ENCODE measurements at places on chromosomes 3 and 15.

GRCh38 chr3:48507256-48508061, 3.5 kb upstream of the SHISA5 start:
- peak; percentile 36 for DNase-seq

- DNase-seq, result no peak
Measured at GRCh38 chr15:63160638-63161037, 3.4 kb upstream of the RPS27L start.

DNA sequence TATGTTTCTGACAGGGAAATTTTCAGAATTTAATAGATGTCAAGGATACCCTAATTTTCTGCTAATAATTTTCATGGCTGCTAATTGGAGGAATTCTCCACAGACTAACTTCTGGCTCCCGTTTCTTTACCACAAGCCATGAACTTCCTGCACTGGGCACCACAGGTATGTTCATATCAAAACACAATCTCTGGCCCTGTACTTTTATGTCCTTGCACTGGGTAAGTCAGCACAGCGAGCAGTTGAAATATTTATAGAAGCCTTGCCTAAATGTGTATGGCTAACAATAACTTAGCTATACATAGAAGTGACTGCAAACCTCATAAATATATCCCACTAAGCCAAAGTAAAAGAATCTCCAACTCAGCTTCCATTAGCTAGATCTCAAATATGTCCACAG, 246.9 kb downstream of the ZIC1 start:
- DNase-seq, result no peak

- DNase-seq, result no peak
Measured at GRCh38 chr3:160069986-160070385, 81.4 kb downstream of the IL12A start.

GRCh38 chr3:188868803-188869202, 303.0 kb upstream of the TPRG1 start:
- no peak for DNase-seq

DNA sequence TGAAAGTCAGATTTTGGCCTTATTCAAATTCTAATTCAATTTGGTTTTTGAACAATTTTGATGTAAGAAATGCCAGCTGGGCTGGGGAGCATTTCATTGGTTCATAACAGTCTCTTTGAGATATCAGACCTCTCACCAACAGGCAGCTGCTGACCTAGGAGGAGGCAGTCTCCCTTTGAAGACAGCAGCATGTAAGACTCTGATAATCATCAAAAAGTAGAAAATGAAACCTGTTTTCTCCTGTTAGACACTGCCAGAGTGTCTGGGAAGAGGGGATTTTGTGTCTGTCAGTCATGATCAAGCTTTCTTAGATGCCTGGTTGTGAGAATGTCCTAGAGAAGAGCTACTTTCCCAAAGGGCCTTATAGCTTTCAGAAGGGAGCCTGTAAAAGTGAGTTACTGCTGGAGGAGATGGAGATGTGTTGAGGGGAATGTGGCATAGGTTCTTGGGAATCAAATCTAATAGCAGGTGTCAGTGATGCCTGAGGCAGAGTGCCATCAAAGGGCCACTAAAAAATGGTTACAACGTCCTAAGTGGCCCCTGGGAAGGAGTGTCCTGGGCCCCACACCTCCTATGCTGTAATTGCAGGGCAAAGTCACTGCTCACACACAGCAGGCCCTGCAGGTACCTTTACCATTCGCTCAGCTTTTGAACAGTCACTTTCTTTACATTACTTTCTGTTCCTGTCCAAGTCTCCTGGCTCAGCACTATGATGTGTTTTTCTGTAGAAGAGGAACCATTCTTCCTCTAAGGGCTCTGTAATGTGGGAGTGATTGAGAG, 43.1 kb downstream of the FSTL1 start:
- no peak for DNase-seq

DNA sequence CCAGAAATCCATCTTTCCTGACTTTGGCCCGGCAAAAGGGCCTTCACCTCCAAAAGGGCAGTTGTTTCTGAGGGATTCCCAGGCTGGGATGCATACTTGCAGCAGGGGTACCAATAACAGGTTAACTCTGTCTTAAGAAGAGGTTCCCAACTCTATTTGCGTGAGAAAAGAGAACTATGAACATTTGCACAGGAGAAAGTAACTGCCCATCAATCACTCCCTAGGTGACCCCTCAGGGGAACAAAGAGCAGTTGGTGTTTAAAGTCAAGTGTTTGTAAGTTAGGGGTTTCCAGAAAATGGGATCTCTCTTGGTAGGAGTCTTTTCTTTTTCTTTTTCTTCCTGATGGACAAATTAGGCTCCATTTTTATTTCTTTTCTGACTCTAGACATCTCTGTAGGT, 97.3 kb downstream of the EPHB1 start:
- no peak for DNase-seq

- DNase-seq, result no peak
Measured at GRCh38 chr3:157530637-157531300, 27.6 kb upstream of the VEPH1 start.

- DNase-seq, result no peak
Measured at GRCh38 chr3:190646996-190647395, 133.1 kb downstream of the IL1RAP start.

DNA sequence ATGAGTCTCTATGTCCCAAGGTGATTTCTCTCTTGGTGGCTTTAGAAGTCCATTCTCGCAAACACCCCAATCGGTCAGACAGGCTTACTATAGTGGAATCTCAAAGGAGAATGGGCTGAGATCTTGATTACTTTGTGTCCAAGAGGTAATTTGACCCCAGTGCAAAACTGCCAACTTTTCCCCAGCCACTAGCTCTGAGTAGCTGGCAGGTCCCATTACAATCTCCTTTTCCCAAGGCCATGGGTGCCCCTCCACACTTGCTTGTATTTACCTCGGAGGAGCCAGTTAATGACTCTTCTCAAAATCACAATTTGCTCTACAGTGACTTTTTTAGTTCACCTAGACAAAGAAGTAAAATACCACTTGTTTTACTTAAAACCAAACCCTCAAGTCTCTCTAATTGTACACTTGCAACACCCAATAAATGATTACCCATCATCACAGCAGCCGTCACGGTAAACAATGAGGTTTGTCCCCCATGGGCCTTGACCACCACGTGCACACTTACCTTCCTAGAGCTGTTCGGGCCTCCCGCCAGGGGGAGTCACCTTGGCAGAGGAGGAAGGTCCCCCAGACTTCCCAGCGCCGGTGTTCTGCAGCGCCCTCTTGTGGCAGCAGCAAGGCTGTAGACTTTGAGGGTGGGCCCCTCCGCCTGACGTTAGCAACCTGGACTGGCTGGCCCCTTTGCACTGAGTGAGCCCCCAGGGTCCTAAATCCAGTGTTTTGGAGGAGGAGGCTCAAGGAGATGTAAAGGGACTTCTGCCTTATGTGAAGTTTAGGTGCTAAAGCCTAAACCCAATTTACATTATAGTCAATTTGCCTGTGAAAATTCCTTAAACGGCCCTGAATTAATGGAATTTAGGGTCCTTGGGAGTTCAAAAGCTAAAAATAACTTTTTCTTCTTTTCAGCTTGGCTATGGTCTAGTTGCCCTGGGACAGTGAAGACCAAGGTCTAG, 18.7 kb upstream of the HDAC11 start:
- peak; percentile 39 for DNase-seq

DNA sequence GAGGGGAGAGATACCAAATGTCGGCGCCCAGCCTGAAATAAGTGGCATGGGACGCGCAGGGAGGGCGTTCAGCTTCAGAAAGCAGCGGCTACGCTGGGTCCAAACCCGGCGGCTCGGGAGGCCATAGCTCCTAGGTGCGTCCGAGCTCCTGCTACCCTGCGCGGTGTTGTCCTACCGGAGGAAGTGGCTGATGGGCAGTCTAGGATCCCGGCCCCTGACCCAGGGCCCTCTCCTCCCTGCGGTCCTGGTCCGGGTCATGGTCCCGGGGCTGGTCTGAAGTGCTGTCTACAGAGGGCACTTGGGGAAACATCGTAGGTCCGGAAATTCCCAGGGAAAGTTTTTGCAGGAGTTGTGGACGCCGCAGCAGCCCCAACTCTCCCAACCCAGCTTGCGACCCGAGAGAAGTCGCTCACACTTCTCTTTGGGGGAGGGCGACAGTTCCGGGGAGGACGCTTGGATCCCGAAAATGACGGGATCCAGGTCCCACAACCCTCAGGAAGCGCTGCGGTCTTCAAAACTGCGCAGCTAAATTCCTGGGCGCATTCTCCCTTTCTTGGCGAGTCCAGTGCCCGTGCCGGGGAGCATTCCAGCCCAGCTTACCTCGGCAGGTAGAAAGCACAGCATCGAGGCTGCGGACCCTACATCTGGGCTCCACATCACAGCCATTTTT, 9.1 kb upstream of the FOXB1 start:
- no peak for DNase-seq

DNA sequence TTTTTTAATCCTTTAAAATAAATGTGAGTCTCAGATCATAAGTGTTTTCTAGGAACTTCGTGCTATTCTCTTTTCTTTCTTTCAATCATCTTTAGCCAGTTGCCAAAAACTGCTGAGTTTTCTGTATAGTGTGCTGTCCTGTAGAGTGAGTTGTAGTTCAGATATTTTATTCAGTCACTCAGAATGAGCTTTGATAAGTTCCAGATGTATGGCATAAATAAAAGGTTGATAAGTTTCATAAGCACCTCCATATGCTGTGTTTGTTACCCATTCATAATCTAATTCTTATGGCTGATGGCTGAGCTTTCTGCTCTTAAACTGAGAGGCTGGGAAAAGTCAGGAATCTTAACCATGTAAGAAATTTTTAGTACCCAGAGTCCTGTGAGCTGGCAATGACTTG, 59.3 kb upstream of the COL6A6 start:
- no peak for DNase-seq

DNA sequence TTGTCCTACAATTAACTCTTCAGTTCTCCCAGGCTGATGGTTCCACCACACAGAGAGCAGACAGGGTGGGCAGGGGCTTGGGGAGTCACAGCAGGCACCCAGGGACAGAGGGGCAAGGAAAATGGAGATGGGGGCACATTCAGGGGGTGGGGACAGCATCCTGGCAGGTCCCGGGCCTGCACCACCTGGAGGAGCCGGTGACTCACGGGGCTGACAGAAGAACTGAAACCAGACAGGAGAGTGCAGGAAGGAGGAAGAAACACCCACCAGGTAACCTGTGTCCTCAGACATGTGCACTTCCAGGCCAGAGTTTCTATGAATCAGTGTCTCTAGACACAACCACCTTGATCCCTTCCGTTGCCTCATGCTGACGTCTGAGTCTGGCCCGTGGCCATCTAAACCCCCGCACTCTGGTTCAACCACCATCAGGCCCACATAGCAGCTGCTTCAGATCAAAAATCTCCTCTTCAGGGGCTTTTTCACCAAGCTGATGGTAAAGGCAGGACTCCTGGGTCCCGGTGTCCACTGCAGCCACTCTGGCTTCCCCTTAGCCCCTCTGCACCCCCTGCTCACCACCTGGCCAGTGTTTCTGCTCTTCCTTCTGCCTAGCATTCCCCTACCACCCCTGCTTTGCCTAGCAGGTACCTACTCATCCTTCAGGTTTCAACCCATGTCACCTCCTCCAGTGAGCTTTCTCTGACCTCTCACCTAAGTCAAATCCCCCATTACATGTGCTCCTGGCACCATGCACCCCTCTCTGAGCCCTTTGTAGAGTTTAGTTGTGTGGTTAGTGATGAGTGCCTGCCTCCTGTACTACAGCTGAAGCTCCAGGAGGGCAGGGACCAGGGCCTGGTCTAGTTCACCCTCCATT, 16.5 kb upstream of the CYP11A1 start:
- peak; percentile 60 for DNase-seq

DNA sequence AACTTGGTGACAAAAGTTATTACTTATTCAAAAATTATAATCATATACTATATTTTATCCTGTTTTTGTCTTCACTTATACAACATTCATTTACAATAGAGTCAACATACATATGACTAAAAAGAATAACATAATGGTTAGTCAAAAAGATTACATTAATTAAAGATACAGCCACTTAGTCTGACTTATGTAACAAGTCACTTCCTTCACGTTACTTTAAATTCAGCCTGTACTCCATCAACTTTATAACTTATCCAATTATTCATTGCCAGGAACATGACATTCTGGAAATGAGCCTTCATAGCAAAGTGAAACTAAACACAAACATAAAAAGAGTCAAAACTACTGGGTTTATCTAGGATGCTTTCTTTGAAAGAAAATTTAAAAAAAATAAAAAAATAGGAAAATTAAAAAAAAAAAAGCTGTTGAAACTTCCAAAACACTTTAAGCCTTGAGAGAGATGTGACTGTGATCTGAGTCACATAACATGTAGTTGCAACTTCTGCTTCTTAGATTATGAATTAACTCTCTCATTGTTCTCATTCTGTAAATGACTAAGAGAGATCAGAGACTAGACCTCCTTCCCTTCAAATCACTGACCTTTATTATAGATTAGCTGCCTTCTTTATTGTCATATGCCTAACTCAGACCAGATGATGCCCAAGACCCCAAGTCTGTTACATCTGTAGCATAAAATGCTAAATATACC, 107.8 kb downstream of the MYRIP start:
- DNase-seq, result no peak

Measured in stimulated activated CD4-positive, alpha-beta T cell treated with anti-CD3 and anti-CD28 coated beads, TNF-alpha, amount 100 ng/mL, for 4 hours (primary cell).